WTC11 (cell line): ENCODE measurements at places on chromosomes 6 and 20.

DNA sequence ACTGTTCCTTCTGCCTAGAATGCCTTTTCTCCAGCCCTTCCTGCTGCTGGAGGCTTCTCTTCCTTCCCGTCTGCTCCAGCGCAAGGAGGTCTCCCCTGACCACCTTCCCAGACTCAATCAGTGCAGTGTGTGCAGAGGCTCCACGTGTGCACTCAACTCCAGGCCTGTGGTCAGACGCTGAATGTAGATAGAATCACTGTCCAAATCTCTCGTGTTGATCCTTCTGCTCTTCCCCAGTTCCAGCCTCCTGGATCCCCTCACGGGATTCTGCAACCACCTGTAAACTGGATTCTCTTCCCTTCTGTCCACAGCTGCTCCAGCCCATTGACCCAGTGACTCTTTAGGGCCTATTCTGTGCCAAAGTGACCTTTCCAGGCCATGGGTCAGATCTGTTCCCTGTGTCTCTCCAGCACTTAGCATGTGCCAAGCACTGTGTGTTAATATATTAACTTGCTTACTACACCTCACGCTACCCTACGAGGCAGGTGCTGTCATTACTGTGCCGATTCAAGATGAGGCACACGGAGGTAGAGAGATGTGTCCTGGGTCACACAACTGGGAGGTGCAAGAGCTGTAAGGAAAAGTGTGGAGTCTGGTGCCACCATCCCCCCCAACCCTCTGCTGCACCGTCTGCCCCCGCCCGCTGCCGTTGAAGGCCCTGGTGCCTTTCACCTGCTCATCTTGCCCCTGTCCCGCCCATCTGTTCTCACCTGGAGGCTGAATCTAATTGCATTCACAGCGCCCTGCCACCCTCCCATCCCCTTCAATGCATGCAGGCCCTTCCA lies 112.2 kb downstream of the SULF2 start:
- no peak for DNase-seq

- DNase-seq = no peak
These were observed 1.7 kb upstream of the COL9A1 start for GRCh38 chr6:70304616-70305015.

DNA sequence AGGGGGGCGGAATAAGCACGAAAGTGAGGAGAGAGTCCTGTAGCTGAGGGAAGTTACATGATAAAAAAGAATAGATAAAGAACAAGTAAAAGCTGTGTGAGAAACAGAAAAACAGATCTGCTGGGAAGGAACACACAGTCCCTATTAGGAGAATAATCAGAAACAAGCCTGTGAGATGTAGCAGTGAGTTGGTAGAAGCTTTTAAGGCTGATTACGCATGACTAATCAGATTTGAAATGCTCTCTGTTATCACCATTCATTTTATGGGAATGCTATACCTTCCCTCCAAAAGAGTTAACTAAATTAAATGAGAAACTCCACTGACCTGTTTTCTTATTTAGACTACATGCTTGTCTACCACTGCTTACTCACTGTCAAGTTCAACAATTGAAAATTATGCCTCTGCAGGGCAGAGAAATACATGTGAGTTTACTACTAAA lies 15.8 kb downstream of the REPS1 start:
- no peak for DNase-seq

DNA sequence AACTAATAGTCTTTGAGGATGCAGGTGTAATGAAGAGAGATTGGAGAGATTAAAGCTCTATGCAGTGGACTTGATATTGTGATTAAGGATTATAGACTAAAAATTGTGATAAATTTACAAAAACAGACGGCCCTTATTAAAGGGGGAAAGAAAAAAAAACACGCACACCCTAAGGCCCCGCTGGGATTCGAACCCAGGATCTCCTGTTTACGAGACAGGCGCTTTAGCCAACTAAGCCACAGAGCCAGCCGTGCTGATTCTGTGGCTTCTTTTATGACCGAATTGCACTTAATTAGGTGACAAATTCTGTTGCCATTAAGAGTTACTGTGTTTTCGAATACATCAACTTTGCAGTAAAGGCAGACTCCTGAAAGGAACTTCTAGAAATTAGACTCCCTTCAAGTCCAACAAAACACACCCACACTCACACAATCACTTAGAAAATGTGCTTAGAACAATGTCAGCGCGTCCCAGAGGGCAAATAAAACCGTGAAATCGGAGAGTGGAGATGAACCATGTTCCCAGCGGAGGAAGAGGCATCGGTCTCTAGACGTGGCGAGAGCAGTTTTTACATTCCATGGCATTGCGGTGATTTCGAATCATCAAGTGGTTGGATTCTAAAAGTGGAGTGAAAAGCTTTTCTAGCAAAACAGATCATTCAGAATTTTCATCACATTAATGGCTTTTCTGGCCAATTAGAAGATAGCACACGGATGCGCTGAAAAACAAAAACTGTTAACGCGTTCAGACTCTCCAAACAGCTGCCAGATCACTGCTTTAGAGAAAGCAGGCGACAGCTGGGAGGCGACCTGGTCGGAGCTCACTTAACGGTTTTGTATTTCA lies 122.6 kb downstream of the GPX5 start:
- DNase-seq = peak; percentile 75

- no peak for DNase-seq
These were observed 562 bp downstream of the TRIM39 start for GRCh38 chr6:30327232-30327746.

GRCh38 chr6:36720251-36721141 lies 22.9 kb downstream of the RAB44 start:
- DNase-seq = no peak

DNA sequence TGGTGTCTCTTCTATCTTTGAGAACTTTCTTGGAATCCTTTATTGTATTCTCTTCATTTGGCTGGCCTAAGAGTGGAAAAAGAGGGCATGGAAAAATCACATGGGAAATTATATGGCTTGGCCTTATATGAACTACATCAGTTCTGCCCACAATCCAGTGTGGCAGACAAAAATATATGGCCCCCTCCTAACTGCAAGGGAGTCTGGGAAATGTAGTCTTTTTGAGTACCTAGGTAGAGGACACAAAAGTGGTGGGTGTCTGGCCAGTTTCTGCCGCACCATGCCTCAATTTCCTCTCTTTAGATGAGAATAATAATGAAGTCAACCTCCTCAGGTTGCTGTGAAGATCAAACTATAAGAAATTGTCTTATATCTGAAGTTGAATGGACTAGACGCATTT lies 109.3 kb downstream of the SCP2D1 start:
- DNase-seq = no peak

DNA sequence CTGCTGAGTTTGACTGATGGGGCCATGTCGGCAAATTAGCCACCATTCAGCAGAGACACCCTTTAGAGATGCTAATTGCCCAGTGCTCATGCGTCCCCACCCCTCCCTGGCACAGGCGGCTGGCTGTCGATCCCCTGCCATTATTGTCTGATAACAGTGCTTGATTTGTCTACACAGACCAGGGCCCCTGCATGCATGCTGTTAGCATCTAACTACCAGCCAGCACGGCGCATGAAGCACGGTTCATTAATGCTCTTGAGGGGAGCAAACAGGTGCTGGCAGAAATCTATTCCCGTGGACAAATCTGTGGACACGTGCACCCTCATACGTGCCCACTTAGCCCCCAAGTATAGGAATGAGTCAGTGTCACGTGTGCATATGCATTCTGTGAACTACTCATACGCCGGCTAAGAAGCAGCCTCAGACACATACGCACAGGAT lies 32.2 kb downstream of the KCNB1 start:
- peak; percentile 24 for DNase-seq

DNA sequence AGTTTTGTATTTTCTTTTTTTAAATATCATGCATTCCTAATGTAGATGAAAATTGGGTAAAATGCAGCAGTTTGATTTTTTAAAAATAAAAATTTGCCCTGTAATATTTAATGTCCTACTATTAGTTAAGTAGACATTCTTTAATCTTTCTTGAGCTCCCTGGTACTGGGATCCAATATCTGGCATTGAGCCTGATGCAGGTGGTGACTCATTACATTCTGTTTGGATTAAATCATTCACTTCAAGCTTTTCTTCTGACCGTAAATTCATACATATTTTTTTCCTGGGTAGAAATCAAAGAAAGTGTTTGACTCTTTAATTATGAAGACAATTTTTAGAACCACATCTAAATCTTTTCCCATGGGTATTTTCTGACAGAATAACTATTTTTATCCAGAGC lies 768.8 kb upstream of the SLC35B3 start:
- no peak for DNase-seq

DNA sequence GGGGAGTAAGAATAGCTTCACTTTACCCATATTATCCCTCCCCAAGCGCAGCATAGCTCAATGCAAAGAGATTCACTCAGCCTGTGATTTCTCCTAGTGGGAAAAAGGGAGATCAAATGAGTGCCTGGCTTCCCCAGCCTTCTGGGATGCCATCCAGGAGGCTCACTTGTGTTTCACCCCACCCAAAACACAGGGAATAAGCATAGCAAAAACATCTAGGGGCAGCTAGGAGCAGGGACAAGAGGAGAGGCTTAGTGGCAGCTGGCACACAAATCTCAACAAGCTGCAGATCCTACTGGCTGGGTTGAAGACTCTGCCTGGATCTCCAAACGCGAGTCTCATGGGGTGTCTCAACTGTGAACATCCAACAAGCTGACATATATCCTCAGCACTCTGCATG lies 715.8 kb downstream of the RNF144B start:
- DNase-seq = no peak

- no peak for DNase-seq
These were observed 386.9 kb downstream of the PREX1 start for GRCh38 chr20:48440916-48441315.

DNA sequence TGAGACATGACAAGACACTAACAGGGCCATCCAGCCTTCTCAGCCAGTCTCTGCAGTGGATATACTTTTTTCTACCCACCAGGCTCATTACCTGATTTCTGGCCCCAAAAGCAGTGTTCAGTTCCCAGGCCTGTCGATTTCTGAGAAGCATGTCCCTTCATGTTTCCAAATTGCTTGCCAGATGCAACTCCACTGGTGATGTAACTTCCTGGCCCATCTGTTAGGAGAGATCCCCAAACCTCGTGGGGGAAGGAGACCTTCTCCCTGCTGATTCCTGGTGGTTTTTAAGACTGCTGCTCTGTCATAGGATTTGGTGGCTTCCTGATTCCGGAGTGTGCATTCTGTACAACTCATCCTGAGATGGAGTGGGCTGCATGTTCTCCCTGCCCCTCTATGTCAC lies 31.6 kb upstream of the MRPS10 start:
- no peak for DNase-seq

DNA sequence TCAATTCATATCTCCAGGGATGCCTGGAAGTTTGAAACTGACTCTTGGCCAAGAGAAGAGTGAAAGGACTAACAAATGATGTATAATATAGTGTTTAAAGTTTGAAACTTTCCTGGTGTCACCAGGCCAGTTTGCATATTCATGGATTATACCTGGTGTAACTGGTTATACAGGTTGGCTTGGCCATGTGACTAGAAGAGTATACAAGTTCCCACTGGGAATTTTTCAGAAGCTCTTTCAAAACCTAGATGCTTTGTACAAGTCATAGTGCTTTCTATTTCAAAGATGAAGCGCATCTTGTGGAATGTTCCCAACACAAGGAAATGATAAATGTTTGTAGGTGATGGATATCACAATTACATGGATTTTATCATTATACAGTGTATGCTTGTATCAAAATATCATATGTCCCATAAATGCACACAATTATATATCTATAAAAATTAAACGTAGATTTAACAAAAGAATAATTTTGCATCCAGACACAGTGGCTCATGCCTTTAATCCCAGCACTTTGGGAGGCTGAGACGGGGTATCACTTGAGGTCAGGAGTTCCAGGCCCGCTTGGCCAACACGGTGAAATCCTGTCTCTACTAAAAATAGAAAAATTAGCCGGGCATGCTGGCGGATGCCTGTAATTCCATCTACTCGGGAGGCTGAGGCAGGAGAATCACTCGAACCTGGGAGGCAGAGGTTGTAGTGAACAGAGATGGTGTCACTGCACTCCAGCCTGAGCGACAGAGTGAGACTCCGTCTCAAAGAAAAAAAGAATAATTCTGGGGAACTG lies 1420.2 kb downstream of the GRIK2 start:
- no peak for DNase-seq

DNA sequence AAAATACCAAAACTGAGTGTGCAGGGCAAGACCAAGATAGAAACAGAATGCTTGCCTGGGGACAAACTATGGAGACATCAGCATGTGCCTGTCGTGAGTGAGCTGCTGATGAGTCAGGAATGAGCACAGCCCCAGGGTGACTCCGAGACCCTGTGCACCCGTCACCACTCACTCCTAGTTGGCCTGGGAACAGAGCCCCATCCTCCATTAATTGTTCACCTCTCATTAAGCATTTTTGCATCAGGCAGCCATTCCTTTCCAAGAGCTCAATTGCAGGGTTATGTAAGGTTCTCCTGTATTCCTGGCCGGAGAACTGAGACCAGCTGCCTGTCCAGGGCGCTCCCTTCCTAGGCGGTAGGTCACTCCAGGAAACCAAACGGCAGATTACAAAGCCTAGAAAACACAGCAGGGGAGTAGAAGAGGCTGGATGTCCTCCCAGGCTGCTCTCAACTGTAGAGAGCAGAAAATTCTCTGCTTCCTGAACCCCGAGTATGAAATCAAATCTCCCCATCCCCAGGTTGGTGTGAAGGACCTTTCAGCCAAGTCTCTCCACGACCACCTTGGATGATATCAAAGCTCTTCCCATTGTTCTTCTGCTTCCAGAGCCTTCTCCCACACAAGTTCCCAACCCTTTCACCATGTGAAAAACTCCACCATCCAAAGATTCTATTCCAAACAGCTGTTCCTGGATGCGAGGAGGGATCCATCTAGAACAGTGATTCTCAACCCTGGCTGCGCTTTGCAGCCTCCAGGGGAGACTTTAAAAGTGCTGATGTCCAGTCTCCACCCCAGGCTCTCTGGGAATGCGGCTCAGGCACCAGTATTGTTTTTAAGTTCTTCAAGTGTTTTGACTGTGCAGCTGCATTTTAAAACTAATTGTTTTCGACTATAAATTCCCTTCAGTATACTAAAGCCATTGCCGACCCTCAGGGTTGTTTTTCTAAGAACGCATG lies 532.6 kb upstream of the JARID2 start:
- DNase-seq = no peak

DNA sequence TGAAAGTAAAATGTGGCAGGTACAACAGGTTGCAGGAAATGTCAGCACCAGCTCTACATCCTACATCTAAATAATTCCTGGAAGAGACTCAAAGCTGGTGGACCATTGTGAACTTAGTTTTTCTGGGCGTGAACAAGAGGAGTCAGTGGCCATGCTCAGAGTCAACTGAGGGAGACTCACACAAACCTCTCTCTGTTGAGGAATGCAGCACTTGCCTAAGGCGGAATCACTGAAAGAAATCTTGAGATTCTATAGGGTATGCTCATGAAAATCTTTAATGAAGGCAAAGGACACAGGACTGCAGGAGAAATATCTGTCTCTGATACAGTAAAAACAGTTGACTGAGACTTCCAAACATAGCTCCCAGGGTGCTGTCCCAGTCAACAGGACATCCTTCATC lies 22.5 kb downstream of the SLC17A4 start:
- no peak for DNase-seq

DNA sequence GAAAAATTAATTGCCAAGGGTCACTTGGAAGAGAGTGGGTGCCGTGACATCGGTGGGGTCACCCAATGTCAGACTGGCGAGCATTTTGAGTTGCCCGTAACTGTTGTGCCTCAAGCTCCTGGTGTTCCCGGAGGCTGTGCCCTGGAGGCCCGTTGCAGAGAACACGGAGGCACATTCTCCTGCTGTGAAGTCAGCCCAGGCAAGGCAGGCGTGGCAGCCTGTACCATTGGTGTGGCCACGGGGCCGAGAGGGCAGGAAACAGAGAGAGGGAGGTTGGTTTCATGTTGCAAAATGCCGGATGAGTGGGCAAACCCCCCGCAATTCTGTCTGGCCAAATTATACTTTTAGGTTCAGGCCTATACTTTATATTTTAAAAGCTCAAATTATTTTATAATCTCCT lies 81.2 kb downstream of the THBS2 start:
- DNase-seq = no peak
